ENCODE measurements at places on chromosomes 13 and 19. TPM values are rescaled to one million over a fixed set of nuclear protein-coding genes. Genes with fewer than 3 reads are reported as not detected.

Gene CYP2A6
- polyA plus RNA-seq: not detected

Gene KLK10
- polyA plus RNA-seq: not detected

Gene PEG3
- 0.66 TPM for polyA plus RNA-seq

Gene KIR2DL3
- polyA plus RNA-seq: not detected

Gene PDE4A
- 17.4 TPM for polyA plus RNA-seq

Gene CACNG7
- polyA plus RNA-seq: not detected

Gene ATG4D
- polyA plus RNA-seq: 6.2 TPM

Gene VSIG10L
- 1.4 TPM for polyA plus RNA-seq

Gene ZNF560
- 0.16 TPM for polyA plus RNA-seq

Gene NEK5
- polyA plus RNA-seq: 0.13 TPM

Gene NLRP9
- not detected for polyA plus RNA-seq

Gene ZNF579
- 1.7 TPM for polyA plus RNA-seq

Gene F2RL3
- not detected for polyA plus RNA-seq

Gene SPACA4
- not detected for polyA plus RNA-seq

Gene VAV1
- not detected for polyA plus RNA-seq

Gene ZNF221
- 1.6 TPM for polyA plus RNA-seq

Gene ACER1
- not detected for polyA plus RNA-seq

Gene ING1
- 7.2 TPM for polyA plus RNA-seq

Gene PSG11
- 0.85 TPM for polyA plus RNA-seq

Gene SHANK1
- 0.58 TPM for polyA plus RNA-seq

Gene PSG6
- polyA plus RNA-seq: 1.2 TPM

Gene CEACAM21
- polyA plus RNA-seq: not detected

Gene ERFL
- not detected for polyA plus RNA-seq

Gene PALM3
- polyA plus RNA-seq: 0.15 TPM

Gene HIF3A
- polyA plus RNA-seq: 0.20 TPM

Gene CD37
- polyA plus RNA-seq: 2.4 TPM

Gene RAP2A
- 3.8 TPM for polyA plus RNA-seq

Gene RFPL4A
- polyA plus RNA-seq: not detected

Gene GNG7
- polyA plus RNA-seq: 0.13 TPM

Gene BRCA2
- polyA plus RNA-seq: 5.3 TPM

Gene LILRA1
- not detected for polyA plus RNA-seq

Gene FFAR2
- not detected for polyA plus RNA-seq

Measured in GM23248 (cell line).